Naive thymus-derived CD8-positive, alpha-beta T cell (primary cell): ENCODE measurements at places on chromosomes 12 and 14. TPM values are rescaled to one million over a fixed set of nuclear protein-coding genes. Genes with fewer than 3 reads are reported as not detected.
A peak's percentile ranks its signal among the peaks of the same experiment; 100 is the strongest.

Gene TMEM30B
- total RNA-seq, result 3.5 TPM

Gene GSC
- not detected for total RNA-seq

Gene UNC79
- total RNA-seq, result not detected

GRCh38 chr14:38385836-38386235 lies 129.9 kb upstream of the CLEC14A start:
- no peak overlapping the region for H3K4me3 ChIP-seq
- H3K36me3 ChIP-seq, result no peaks in the 10 kb centered on the region
- DNase-seq, result no peak

- H3K4me1 ChIP-seq, result peaks cover 31% of the 10 kb centered on the region
- H3K4me3 ChIP-seq, result peak overlapping the region; percentile 30
- peaks cover 5% of the 10 kb centered on the region for H3K36me3 ChIP-seq
- peaks cover 39% of the 10 kb centered on the region for H3K27me3 ChIP-seq
Measured at GRCh38 chr14:60514741-60515491, 6.0 kb downstream of the SIX6 start.

DNA sequence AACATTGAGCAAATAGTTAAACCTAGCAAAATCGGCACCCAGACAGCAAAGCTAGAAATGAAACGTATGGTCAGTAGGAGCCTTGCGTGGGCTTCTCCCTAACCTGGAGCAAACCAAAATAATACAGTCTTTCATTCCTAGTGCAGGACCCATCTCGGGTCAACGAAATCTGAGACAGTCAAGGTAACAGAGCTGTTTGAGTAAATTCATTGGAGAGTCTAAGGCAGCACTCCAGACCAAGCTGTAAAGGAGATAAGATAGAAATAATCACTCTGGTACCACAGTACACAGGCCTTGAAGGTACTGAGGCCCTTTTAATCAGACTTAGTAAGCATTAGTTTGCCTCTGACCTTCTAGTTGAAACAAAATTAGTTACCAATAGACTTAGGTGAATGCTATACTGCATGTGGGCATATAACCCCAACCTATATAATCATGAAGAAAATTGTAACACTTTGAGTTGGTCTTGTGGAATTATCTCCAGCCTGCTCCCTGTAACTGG lies 54.4 kb upstream of the BICD1 start:
- peaks cover 2% of the 10 kb centered on the region for H3K4me1 ChIP-seq
- H3K4me3 ChIP-seq, result no peak overlapping the region
- H3K27ac ChIP-seq, result no peak overlapping the region
- no peaks in the 10 kb centered on the region for H3K36me3 ChIP-seq
- DNase-seq, result no peak
- no peaks in the 10 kb centered on the region for H3K27me3 ChIP-seq

DNA sequence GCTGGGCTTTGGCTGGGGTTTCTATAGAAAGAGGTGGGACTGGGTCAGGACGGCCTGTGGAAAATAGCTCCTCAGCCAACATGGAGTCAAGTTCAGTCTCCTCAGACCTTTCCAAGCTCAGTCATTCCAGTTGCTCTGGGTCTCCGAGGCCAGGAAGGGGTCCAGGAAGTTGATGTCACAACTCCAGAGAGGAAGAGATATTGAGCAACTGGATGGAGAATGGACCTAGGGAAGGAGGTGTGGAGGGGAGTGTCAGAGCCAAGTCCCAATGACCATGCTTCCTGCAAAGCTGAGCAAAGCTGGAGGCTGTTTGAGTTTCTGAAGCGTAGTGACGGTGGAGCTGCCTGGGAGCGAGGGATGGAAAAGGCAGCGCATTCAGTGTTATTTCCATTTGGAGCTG lies 86.1 kb downstream of the SLC24A4 start:
- peaks cover 5% of the 10 kb centered on the region for H3K27me3 ChIP-seq
- no peaks in the 10 kb centered on the region for H3K4me1 ChIP-seq
- no peaks in the 10 kb centered on the region for H3K36me3 ChIP-seq
- H3K27ac ChIP-seq, result no peak overlapping the region
- no peak overlapping the region for H3K4me3 ChIP-seq

DNA sequence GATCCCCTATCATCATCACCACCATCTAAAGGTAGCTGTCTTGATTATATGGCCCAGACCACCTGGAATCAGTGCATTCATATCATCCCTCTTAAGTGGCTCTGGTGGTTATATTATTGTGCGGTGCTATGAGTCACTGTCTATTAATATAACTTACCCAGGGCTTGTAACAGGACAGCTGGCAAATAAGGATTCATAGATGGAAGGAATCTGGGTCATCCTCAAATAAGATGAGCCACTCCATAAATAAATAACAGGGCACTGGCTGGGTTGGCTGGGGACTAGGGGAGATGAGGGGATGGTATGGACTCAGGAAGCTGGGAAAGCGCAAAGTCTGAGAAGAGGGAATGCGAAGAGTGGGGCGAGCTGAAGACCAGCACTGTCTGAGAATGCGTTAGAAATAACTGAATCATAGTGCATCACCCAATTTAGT lies 216.1 kb downstream of the NUAK1 start:
- no peak for DNase-seq
- H3K36me3 ChIP-seq, result no peaks in the 10 kb centered on the region
- H3K27me3 ChIP-seq, result peaks cover 4% of the 10 kb centered on the region
- no peak overlapping the region for H3K4me3 ChIP-seq
- H3K4me1 ChIP-seq, result no peaks in the 10 kb centered on the region

GRCh38 chr14:63343878-63344277 lies 25.1 kb upstream of the GPHB5 start:
- no peak overlapping the region for H3K4me3 ChIP-seq
- H3K36me3 ChIP-seq, result peaks cover 7% of the 10 kb centered on the region
- no peak for DNase-seq
- H3K27ac ChIP-seq, result no peak overlapping the region
- H3K4me1 ChIP-seq, result no peaks in the 10 kb centered on the region

- DNase-seq, result no peak
- H3K36me3 ChIP-seq, result no peaks in the 10 kb centered on the region
- no peak overlapping the region for H3K4me3 ChIP-seq
- no peak overlapping the region for H3K27ac ChIP-seq
- peaks cover under 1% of the 10 kb centered on the region for H3K27me3 ChIP-seq
- H3K4me1 ChIP-seq, result no peaks in the 10 kb centered on the region
Measured at GRCh38 chr12:40181490-40181889, 43.3 kb upstream of the LRRK2 start.

- no peak for DNase-seq
- H3K4me1 ChIP-seq, result peaks cover 4% of the 10 kb centered on the region
- H3K36me3 ChIP-seq, result no peaks in the 10 kb centered on the region
- no peaks in the 10 kb centered on the region for H3K27me3 ChIP-seq
Measured at GRCh38 chr14:92789457-92790089, 4.5 kb upstream of the GOLGA5 start.

GRCh38 chr12:97756066-97756666 lies 293.6 kb downstream of the RMST start:
- no peaks in the 10 kb centered on the region for H3K36me3 ChIP-seq
- no peaks in the 10 kb centered on the region for H3K27me3 ChIP-seq
- no peaks in the 10 kb centered on the region for H3K4me1 ChIP-seq
- H3K4me3 ChIP-seq, result no peak overlapping the region
- DNase-seq, result no peak

- no peak overlapping the region for H3K27ac ChIP-seq
- no peaks in the 10 kb centered on the region for H3K27me3 ChIP-seq
- DNase-seq, result no peak
Measured at GRCh38 chr12:11763760-11764520, 114.5 kb downstream of the ETV6 start.

DNA sequence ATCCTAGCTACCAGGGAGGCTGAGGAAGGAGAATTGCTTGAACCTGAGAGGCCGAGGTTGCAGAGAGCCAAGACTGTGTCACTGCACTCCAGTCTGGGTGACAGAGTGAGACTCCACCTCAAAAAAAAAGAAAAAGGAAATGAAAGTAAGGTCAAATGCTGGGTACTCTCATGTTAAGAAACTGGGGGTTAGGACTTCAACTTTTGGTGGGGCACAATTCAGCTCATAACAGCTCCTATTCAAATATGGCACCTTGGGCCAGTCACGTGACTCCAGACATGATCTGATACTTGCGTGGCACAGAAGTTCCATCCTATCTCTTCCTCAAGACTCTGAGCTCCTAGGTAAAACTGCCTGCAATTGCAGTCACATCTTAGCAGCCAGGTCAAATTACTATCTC lies 142.7 kb downstream of the EGLN3 start:
- H3K27me3 ChIP-seq, result peaks cover 9% of the 10 kb centered on the region
- H3K36me3 ChIP-seq, result no peaks in the 10 kb centered on the region
- H3K4me1 ChIP-seq, result peaks cover 1% of the 10 kb centered on the region
- H3K27ac ChIP-seq, result no peak overlapping the region
